ENCODE measurements at places on chromosomes 4 and X. TPM values are rescaled to one million over a fixed set of nuclear protein-coding genes. Genes with fewer than 3 reads are reported as not detected.

The BEX5 gene
- not detected for total RNA-seq

The ODAM gene
- total RNA-seq = not detected

The IBSP gene
- total RNA-seq = not detected

The RHOXF2 gene
- total RNA-seq = not detected

The GPR82 gene
- not detected for total RNA-seq

The SHROOM4 gene
- 1.4 TPM for total RNA-seq

The GRID2 gene
- total RNA-seq = 0.63 TPM

The TEX13B gene
- not detected for total RNA-seq

The CFAP47 gene
- not detected for total RNA-seq

The RAB41 gene
- not detected for total RNA-seq

The MID1 gene
- total RNA-seq = 18.0 TPM

The PAK3 gene
- 0.90 TPM for total RNA-seq

The EVC gene
- total RNA-seq = 58.2 TPM

The GBA3 gene
- total RNA-seq = not detected

The S100P gene
- not detected for total RNA-seq

The NAP1L3 gene
- 12.4 TPM for total RNA-seq

The HCFC1 gene
- total RNA-seq = 16.4 TPM

The FRMPD3 gene
- total RNA-seq = 0.16 TPM

The UGT2A1 gene
- not detected for total RNA-seq

The GYG2 gene
- total RNA-seq = 4.3 TPM

The CCDC149 gene
- 18.3 TPM for total RNA-seq

The CLDN22 gene
- total RNA-seq = under 0.01 TPM

The ARMCX4 gene
- total RNA-seq = 25.4 TPM

The JCHAIN gene
- total RNA-seq = 18.2 TPM

The MAP9 gene
- 6.5 TPM for total RNA-seq

The PRPS2 gene
- 37.7 TPM for total RNA-seq

The SUPT20HL1 gene
- not detected for total RNA-seq

The PNMA6A gene
- total RNA-seq = 1.3 TPM

The FAM184B gene
- total RNA-seq = not detected

The CYSLTR1 gene
- total RNA-seq = not detected

All from fibroblast of the aortic adventitia (primary cell).